Umbilical cord (tissue), 2 donors: ENCODE measurements at places on chromosomes 6 and 20. TPM values are rescaled to one million over a fixed set of nuclear protein-coding genes. Genes with fewer than 3 reads are reported as not detected.

ILRUN gene
- 42.4 TPM for total RNA-seq

- DNase-seq, result no peak
These were observed 16.3 kb downstream of the NOX3 start for GRCh38 chr6:155439376-155439775.

DNA sequence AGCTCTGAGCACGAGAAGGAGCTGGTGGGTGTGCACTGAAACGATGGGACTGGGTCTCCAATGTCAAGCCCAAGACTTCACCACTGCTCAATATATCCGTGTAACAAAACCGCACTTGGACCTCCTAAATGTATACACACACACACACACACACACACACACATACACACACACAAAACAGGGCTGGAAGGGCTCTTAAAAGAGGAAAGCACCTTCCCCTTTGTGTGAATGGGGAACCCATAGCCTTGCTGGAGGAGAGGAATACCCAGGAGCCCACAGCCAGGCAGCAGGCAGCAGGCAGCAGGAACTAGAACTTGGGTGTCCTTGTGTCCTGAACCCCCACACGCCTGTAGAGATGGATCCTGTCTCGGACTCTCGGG is 29.8 kb downstream of the TGM2 start:
- DNase-seq, result no peak

DNA sequence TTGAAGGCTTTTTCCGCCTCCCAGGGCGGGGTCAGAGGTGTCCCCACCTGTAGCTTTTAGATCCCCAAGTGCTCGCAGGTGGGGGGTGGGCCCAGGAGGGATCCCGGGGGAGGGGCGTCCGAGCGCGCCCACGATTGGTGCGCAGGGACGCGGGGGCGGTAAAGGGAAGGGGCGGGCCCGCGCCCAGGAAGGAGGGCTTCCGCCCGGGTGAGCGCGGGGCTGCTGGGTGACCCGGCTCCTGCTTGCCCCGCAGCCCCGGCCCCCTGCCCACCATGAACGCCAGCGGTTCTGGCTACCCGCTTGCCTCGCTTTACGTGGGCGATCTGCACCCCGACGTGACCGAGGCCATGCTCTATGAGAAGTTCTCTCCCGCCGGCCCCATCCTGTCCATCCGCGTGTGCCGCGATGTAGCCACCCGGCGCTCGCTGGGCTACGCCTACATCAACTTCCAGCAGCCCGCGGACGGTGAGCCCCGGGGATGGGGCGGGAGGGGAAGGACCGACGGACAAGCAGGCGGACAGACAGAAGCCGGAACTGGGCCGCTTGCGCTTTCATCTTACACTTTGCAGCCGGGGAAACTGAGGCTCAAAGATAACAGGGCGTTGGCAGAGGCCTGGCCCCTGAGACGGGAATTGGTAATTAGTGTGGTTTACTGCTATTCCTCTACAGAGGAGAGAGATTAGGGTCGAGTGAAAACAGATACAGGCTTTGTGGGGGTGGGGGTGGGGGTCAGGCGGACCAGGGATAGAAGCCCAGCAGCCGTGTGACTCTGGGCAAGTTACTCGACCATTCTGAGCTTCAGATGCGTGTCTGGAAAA is at the start of gene PABPC1L:
TSS of gene PABPC1L (plus strand) at position 189 of the 818 bp plus-strand sequence. CDS start at position 273, 84 bp downstream.
- DNase-seq, result peak; percentile 55

DNA sequence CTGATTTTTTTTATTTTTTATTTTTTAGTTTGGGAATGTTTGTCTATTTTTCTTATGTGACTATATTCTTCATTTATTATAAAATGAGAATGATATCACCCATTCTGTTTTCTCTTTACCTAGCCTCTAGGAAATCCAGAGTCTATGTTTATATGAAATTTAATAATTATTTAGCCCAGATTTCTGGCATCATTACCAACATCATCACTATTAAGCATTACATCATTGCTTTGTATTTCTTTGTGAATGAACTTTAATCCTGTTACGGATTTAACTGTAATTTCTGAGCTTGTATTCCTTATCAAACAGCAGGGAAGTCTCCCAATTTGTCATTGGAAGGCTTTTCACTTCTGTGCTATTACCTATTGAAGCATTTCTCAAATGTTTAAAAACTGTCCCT is 72.7 kb upstream of the NOX3 start:
- no peak for DNase-seq

DNA sequence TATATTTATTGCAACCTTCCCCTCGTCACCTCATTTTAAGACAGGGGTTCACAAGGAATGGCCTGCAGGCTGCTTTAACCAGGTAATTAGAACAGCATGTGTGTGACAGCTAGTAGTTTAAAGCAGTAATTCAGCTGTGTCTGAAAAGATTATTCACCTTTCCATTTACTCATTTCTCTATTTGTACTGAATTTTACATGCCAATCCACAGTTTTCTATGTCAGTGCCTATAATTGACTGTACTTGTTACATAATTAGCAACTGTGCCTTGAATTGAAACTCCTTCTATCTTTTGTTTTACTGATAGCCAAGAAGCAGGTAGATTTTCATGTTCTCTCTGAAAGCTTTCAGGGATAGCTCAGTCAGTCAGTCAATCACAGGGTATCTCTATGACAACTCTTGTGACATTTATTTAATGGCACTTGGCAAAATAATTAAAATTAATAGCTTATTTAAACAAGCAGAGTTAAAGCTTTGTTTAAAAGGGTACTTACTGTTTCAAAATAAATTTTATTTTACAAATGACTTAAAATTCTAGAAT is 214.0 kb downstream of the ZFAND3 start:
- no peak for DNase-seq

DNA sequence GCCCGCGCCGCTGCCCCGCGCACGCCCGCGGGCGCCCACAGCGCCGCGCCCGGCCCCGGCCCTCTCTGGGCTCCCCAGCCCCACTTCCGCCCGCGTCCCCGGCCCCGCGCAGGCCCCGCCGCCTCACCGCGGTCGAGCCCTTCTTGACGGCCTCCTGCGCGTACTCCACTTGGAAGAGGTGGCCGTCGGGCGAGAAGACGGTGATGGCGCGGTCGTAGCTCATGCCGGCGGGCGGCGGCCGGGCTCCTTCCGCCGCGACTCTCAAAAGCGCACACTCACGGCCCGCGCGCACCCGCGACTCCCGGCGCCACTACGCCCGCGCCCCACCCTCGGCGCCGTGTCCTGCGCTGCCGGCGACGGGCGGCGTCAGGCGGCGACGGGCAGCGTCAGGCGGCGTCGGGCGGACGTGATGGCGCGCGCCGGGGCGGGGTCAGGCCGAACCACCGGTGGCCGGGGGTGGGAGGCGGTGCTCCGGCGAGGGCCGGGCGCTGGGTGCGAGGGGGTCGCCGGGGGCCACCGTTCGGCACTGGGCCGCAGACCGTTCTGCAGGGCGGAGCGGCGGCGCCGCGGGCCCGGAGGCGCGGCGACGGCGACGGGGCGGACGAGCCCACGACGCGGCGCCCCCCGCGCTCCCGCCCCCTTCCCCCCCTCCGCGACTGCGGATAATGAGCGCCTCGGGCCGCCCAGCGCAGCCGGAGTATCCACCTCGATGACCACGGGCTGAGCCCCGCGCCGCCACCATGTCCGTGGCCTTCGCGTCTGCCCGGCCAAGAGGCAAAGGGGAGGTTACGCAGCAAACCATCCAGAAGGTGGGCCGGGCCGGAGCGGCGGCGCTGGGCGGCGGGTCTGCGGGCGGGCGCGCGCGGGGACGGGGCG is at the start of the genes PSMA7 and SS18L1:
TSS of gene PSMA7 (minus strand) at position 314 of the 876 bp plus-strand sequence. CDS start at position 223, 91 bp downstream.
TSS of gene SS18L1 (plus strand) at position 689 of the 876 bp plus-strand sequence. CDS start at position 741, 52 bp downstream.
- peak; percentile 83 for DNase-seq
